Activated T-cell treated with anti-CD3 and anti-CD28 coated beads for 1 hour (primary cell): ENCODE measurements at places on chromosomes 11 and 22.

- DNase-seq, result no peak
Measured at GRCh38 chr22:40200795-40201530, 23.2 kb downstream of the TNRC6B start.

DNA sequence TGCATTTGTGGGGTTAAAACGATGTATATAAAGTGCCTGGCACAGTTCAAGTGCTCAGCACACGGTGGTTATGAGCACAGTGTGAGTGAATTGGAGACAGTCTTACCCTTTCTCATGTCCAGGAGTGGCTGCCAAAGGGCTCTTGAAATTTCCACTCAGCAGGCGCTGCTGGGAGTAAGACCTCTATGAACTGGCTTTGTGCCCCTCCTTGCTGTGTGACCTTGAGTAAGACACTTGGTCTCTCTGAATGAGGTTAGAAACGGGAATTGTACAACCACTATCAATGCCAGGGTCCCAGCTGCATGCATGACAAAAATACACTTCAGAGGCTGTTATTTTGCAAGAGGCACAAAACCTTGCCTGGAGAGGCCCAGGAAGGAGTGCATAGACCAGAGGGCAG is 86.6 kb downstream of the TSPAN18 start:
- no peak for DNase-seq

- DNase-seq, result no peak
Measured at GRCh38 chr22:41816241-41816640, 15.8 kb downstream of the CCDC134 start.

DNA sequence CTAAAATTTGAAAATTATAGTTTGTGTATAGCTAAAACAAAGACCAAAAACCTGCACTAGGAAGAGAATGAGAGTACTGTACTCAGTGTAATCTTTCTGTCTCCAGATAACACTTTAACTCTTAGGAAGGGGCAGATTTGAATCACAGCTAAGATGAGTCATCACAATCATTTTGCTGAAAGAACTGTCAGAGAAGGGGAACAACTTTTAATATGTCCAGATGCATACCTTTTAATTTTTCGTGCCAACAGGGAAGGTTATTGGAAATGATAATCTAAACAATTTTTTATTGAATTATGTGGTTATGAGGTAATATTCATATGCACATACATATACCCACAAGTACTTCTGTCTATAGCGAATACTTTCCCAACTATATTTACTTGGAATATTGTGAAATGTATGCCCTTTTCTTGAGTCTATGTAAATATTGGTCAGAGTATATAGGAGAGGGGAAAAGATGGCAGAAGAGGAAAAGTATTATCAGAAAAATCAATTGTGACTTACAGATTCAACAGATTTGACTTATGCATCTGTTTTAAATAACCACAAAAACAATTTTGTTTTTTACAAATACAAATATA is 51.1 kb upstream of the MUC15 start:
- no peak for DNase-seq

GRCh38 chr11:16773981-16774935 is 35.8 kb downstream of the C11orf58 start:
- no peak for DNase-seq
